ENCODE measurements at places on chromosomes 3 and 15. TPM values are rescaled to one million over a fixed set of nuclear protein-coding genes. Genes with fewer than 3 reads are reported as not detected.

DNA sequence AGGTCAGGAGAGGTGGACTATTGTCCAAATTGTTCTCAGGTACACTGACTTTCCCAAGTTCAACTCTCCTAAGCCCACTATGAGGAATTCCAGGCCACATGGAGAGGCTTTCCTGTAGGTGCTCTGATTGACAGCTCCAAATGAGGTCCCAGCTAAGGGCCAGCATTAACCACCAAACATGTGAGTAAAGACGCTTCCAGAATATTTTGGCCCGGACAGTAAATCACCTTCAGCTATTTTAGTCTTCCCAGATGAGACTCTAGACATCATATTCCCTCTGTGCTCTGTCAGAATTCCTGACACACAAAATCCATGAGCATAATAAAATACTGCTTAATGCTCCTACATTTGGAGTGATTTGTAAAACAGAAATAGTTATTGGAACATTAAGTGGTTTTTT lies 135.5 kb downstream of the TGFBR2 start:
- no peak for DNase-seq

GRCh38 chr3:129483870-129484269 lies 43.8 kb downstream of the IFT122 start:
- no peak for DNase-seq

- no peak for DNase-seq
Measured at GRCh38 chr3:195761123-195761566, 40.4 kb downstream of the MUC20 start.

DNA sequence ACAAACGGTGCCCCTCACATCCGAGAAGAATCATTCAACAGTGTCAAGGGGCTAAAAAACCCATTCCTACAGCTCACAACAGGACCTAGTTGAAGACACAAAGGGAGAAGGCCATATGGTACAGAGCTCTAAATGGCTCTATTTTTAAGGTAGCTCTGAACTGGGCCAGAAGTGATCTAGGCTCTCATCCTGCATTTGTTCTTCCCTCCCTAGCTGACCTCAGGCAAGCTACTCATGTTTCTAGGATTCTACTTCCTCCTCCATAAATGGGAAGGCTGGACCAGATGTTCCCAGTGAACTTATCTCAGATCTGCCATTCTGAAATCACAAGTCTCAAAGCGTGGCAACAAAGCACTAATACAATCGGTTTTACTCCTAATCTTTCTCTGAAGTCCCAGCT lies 62.3 kb downstream of the CPNE4 start:
- DNase-seq: no peak

DNA sequence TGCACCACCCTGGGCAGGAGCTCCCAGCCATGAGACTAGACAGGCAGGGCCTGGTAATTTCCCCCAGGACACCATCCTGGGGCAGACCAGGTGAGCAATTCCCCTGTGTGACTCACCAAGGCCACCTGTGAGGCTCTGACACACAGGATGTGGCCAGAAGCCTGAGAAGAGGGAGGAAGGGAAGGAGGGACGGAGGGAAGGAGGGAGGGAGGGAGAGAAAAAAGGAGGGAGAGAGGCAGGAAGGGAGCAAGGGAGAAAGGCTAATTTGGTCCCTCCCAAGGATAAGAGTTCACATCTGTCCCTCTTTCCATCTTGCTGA lies 25.9 kb downstream of the WNT7A start:
- DNase-seq: peak; percentile 85

- DNase-seq: no peak
Measured at GRCh38 chr15:65182538-65182937, 2.6 kb downstream of the CLPX start.

GRCh38 chr3:51498876-51499738 lies 708 bp downstream of the DCAF1 start:
- DNase-seq: peak; percentile 84

DNA sequence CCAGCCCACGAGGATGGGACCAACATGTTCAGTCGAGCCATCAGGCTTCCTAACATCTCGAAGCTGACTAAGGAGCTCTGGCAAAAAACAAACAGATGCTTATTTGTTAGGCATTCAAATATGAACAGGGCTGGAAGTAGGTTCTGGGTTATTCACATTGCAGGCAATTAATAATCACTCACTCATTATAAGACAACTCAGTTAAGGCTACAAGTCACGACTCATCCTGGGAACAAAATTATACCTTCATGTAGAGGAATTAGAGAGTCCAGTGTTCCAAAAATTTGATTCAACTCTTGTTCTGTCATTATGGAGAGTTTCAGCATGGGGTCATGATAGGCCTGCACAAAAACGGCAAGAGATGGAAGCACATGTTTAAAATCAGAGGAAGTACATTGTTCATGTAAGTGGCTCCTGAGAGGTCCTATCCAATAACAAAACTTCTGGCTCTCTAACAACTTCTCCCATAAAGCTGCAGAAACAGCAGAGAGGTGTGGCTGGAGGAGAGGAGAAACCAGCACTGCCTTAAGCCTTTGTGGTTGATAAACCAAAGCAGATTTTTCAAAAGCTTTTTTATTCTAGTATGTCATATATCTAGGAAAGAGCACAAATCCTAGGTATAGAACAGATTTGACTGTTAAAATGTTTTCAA lies 50.6 kb downstream of the ARHGEF3 start:
- no peak for DNase-seq

- no peak for DNase-seq
Measured at GRCh38 chr15:52281085-52282035, 14.2 kb downstream of the MYO5C start.

DNA sequence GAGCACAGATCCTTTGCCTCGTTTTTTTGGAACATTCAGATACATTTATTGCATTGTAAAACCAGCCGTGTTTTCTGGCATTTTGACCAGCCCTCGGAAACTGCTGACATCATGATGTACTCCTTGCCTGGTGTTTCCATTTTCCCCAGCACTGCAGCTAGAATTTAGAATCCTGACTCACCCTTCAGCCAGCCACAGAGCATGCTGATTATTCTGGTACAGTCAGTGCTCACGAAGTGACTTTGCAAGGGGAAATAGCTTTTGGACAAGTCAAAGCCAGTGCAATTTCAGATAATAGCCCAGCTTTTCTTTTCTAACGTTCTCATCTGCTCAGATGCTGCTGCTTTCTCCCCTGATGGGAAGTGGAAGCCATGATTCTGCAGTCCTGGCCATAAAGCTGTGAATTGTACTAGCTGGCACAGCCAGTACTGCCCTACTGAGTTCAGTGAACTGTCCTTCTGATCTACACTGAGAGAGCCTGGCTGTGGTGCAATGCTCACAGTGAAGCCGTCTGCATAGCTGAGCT lies 12.1 kb upstream of the CNBP start:
- DNase-seq: no peak

DNA sequence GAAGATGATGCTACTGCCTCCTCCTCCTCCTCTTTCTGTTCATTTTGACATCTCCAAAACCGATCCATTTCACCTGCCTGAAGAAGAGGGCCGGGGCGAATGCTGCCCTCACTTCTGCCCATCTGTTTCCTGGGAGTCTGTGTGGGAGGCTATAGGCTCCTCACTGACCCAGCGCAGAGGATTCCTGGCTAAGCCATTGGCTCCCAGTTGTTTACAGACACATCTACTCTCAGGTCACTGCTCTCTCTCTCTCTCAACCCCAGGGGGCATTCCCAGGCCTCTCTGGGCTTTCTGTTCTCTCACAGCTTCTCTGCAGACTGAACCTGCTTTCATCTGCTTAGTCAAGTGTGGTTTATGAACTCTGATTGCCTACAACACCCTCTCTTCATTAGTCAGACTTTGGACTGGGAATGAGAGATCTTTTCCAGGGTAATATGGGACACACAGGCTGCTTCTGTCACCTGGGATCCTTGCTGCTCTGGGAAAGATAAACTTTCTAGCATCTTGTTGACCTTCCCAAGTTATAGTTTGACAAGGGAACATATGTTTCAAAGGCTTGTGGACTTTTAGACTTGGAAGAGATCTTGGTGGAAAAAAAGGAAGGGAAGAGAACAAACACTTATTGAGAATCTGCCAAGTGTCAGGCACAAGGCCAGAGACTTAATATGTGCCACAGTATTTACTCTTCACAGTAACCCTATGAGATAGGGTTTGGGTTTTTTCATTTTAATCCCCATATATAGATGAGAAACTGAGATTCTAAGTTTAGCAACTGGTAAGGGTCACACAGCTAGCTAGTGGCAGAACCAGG lies 30.2 kb upstream of the USP3 start:
- no peak for DNase-seq

GRCh38 chr3:99648101-99648500 lies 9.7 kb downstream of the COL8A1 start:
- no peak for DNase-seq

GRCh38 chr15:42921342-42921731 lies 759 bp upstream of the TTBK2 start:
- no peak for DNase-seq

DNA sequence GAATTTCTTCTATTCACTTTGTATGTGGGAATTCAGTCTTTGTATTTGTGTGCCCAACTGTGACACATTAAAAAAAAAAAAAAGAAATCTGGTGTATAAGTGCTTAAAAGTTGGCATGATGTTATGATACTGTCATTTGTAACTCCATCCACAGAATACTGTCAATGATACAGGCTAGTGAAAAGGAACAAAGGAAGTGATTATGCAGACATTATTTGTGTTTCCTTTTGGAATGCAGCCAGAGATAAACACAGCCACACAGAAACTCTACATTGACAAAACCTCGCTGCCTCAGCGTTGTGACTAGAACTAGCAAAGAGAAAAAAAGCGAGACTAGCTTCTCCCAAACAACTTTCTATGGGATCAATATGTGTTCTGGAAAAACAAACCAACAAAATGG lies 519.2 kb upstream of the AGTR1 start:
- DNase-seq: no peak

The ACOX2 gene
- total RNA-seq: 12.8 TPM

The CFAP100 gene
- not detected for total RNA-seq

The RBP2 gene
- total RNA-seq: not detected

The ADAMTS17 gene
- 4.2 TPM for total RNA-seq

The UPK1B gene
- not detected for total RNA-seq

The CLRN1 gene
- not detected for total RNA-seq

The SCN11A gene
- 0.05 TPM for total RNA-seq

The KIF7 gene
- total RNA-seq: 0.12 TPM

The COL6A5 gene
- total RNA-seq: not detected

The MGLL gene
- 6.8 TPM for total RNA-seq

The LIPH gene
- total RNA-seq: 13.7 TPM

The PODXL2 gene
- 5.7 TPM for total RNA-seq

The SCAMP2 gene
- total RNA-seq: 55.8 TPM

The TATDN2 gene
- 26.8 TPM for total RNA-seq

The GATA2 gene
- total RNA-seq: 18.6 TPM
